ENCODE measurements at places on chromosomes 13 and 19.

DNA sequence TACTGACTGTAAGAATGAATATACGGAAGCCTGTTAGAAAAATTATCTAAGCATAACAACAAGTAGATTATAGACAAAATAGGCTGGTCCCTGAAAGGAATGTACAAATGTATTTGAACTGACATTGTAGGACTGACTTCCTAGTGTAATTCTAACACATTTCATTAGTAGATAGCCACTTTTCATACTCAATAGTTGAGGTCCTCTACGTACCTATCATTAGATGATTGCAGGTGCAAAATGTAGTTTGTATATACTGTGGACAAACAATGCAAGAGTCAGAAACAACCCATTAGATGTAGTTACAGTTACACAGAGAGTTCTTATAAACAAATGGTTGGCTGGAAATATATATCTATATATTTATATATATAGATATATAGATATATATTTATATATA lies 402.3 kb upstream of the SLITRK6 start:
- DNase-seq = no peak

DNA sequence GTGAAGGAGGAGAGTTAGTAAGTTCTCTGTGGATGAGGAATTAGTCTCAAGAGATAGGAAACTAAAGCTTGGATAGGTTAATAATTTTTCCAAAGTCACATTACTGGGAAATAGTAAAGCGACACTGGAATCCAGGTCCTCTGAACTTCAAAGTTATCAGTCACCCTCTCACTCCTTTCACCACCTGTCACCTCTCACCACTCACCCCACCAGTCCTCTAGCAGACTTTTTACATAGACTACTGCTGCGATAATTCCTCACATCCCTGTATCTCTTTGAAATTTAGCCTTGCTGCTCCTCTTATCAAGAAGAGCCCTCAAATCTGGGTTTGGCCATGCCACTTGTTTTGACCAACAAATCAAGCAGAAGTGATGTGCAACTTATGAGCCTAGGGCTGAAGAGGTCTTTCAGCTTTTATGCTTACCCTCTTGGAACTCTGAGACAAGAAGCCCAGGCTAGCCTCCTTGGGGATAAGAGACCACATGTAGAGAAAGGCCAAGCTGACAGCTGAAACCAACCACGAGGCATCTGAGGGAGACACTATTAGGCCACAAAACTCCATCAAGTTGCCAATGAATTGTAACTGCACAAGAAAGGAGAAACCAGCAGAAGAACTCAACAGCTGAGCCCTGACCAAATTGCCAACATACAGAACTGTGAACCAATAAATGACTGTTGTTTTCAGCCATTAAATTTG lies 41.2 kb downstream of the STARD13 start:
- no peak for DNase-seq

DNA sequence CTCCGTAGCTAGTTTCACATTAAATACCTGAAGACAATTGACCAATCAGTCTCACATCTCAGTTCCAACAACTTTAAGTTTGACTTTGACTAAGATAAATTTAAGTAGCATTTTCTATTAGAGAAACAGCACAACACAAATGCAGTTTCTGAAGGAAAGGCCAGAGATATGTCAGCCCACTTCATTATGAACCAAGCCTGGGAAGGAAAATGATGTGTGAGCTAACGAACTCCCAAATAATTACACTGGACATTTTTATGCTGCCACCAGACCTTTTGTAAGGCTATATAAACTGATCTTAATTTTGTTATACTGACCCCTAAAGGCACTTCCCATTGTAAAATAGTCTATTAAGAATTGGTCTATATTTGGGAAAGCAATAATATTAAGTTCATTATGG lies 57.9 kb upstream of the DACH1 start:
- DNase-seq = no peak

- DNase-seq = no peak
These were observed 1716.5 kb upstream of the SLC10A2 start for GRCh38 chr13:104782741-104783140.

DNA sequence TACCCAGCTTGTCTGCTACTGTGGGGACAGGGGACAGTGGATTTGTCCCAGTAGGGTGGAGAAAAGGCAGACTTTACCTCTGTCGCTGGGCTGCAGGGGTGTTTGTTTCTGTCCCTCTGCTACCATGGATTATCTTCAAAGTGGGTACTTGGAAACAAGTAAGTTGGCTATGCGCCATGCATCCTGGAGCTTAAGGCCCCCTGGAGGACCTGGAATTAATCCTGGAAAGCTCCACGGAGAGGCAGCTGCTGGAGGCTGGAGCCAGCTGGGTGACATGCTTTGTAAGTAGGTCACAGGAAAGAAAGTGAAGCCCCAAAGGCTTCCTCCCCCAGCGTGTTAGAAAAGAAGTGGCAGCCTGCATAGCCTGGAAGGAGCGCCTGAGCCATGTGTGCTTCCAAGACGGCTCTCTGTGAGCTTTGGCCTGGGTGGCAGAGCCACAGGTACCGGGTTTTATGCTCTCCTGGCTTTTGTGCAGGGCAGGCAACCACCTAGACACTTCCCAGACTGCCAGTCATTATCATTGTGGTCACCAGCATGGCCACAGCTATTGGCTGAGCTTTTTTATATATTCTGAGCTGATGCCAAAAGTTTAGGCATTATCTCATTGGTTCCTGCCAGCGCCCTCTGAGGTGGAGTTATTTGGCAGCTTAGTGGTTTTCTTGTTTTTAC lies 9.5 kb downstream of the B3GLCT start:
- DNase-seq = peak; percentile 39

DNA sequence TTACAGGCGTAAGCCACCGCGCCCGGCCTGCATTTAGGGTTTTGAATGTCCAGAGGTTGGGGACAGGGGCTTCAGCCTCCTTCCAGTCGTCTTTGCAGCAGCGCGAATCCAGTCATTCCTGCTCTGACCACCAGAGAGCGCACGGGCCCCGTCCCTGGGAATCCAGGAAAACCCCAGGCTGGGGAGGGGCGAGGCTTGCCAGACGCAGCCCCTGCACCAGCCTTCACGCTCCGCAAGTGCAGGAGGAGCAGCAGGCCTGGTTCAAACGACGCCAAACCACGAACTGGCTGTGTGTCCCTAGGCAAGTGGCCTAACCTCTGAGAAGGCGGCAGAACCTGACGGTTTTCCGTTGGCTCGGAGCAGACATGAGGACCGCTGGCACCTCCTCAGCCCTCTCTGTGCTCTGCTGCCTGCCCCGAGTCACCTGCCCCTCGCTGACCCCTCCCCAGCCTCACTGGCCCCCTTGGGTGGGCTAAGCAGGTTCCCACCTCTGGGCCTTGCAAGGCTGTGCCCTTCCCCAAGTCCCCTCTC lies 2.0 kb upstream of the RNF126 start:
- peak; percentile 76 for DNase-seq

DNA sequence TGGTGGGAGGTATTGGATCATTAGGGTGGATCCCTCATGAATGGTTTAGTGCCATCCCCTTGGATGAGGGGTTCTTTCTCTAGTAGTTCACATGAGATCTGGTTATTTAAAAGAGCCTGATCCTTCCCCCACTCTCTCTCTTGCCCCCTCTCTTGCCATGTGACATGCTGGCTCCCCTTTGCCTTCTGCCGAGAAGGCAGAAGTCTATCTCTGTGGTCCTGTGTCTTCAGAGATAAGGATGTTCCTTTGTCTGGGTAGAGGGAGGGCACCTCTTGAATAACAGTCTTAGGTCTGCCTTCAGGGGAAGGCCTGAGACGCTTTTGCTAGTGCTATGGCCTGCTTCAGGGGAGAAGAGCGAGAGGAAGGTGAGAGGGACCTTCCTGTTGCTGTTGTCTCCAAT lies 2.0 kb upstream of the ZDHHC20 start:
- DNase-seq = no peak

DNA sequence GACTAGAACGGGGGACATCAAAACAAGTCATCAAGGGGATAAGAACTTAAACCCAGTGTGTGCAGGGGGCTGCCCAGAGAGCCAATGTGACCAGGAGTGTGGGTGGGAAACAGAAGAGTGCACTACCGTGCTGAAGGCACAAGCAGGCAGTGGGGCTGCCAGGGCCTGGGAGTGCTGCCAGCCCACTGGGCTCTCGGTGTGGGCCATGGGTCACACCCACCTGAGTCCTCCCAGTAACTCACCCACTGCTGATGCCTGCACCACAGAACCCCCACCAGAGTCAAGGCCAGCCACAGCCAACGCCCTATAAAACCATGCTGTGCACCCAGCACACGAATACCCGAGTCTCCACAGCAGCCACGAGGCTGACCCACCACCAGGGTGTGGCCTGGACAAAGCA lies 8.5 kb downstream of the MED26 start:
- peak; percentile 17 for DNase-seq

DNA sequence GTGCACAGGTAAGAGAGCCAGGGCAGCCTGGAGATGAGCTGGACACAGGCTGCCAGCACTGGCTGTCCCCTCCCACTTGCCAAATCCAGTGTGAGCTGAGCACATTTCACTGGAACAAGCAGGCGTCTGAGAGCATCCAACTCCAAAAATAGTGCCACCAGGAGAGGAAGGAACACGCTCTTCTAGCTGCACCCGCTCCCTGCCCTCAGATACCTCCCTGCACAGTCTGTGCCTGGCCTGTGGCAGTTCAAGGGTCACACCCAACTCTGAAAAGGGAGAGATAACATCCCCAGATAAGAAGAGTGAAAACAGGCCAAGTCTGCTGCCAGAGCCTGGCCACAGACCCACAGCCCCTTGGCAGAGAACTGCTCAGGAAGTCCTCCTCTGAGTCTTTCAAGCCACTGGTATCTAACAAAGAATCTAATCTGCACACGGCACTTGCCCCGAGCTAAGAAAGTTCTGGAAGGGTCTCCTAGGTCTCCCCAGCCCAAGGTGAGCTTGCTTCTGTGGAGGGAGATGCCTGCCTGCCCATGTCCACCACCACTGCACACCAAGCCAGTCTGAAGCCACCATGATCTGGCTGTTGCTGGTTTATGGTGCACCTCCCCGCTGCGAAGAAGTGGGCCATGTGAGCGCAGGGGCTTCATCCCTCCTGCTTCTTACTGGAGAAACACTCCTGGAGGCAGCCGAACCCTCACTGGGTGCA lies 14.7 kb downstream of the ELL start:
- peak; percentile 7 for DNase-seq

- DNase-seq = no peak
These were observed 26.2 kb downstream of the OXGR1 start for GRCh38 chr13:96968027-96968426.

DNA sequence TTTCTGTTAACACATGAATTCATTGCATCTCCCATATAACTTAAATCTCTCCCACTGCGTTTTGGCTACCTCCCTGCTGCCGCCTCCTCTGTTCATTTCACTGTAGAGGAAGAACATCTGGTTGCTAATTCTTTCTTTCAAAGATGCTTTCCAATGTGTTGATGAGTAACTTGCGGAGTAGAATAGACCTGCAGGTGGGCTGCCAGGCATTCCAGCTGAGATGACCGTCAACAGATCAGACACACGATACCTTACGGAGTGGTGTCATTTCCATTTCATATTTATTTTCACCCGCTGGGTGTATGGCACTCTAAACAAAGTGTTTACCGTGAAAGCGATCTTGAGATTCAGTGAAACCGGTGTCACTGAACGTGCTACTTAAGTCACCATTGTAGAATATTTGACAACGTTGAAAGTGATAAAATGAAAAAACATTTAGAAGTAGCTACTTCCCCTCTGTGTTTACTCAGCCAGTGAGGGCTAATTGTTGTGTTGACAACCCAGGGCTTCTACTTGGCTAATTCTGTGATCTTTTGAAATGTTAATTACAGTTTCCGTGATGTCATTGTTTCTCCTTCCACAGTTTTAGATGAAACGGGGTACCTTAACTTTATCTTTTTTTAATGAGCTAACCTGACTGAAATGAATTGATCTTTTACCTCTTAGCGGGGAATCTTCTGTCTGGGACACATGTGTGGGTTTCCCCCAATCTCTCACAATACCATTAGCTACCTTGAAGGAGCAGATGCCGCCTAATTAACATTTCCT lies 228.5 kb upstream of the ARGLU1 start:
- DNase-seq = no peak

DNA sequence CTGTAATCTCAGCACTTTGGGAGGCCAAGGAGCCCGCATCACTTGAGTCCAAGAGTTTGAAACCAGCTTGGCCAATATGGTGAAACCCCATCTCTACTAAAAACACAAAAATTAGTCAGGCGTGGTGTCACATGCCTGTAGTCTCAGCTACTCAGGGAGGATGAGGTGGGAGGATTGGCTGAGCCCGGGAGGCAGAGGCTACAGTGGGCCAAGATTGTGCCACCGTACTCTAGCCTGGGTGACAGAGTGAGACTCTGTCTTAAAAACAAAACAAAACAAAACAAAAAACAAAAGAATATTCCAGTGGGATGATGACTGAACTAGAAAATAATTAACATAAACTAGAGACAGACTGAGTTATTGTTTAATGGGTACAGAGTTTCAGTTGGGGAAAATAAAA lies 81.7 kb upstream of the ABCC4 start:
- DNase-seq = no peak
